ENCODE measurements at places on chromosomes 2 and 18. TPM values are rescaled to one million over a fixed set of nuclear protein-coding genes. Genes with fewer than 3 reads are reported as not detected.

- no peak for DNase-seq
These were observed 124.1 kb upstream of the FIGN start for GRCh38 chr2:163859951-163860350.

DNA sequence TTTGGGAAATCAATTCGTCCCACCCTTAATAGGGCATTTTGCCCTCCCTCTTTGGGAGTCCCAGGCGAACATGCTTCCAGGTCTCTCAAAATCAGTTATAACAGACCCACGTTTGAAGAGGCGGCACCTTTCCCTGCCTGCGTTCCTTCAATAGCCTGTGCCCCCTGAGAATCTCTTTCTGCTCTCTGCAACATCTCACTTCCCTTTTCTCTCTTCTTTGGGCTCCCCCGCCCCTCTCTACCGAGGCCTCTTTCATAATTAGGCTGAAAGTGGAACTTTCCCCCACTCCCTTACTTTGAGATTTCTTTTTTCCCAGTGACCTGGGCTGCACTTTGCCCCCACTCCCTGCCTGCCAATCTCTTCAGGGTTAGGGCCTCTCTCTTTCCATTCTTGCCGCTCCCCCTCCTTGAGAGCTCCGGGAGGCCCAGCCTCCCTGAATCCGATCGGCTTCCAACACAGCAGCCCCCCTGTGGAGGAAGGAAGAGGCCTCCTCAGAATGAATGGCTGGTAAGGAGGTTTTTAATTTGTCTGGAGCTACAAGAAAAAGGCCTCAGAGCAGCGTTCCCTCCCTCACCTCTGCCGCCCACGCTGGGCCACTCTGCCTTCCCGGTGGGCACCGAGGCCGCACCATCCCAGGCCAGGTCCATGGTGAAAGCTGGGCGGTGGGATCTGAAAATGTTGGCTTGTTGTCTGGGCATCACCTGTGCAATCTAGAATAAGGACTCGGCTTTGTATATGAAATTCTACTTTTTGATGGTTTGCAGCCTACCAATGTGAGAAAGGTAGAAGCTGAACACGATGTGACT, 162.6 kb upstream of the SIX3 start:
- DNase-seq: peak; percentile 12

GRCh38 chr2:133417415-133417814, 150.8 kb downstream of the NCKAP5 start:
- no peak for DNase-seq

DNA sequence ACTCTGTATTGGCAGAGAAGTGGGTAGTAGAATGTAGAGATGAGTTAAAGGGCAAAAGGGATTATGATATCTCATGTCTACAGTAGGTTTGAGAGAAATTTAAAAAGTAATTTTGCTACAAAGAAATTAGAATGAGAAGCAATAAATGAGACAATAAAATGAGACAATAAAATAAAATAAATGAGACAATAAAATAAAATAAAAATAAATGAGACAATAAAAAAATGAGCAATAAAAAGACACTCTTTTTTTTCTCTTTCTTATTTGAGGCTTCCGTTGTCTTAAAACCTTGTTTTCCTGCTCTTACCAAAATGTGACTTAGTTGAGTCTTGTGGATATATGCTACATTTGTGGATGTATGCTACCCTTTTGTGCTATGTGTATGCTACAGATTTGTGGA, 615.4 kb upstream of the PKDCC start:
- DNase-seq: no peak

DNA sequence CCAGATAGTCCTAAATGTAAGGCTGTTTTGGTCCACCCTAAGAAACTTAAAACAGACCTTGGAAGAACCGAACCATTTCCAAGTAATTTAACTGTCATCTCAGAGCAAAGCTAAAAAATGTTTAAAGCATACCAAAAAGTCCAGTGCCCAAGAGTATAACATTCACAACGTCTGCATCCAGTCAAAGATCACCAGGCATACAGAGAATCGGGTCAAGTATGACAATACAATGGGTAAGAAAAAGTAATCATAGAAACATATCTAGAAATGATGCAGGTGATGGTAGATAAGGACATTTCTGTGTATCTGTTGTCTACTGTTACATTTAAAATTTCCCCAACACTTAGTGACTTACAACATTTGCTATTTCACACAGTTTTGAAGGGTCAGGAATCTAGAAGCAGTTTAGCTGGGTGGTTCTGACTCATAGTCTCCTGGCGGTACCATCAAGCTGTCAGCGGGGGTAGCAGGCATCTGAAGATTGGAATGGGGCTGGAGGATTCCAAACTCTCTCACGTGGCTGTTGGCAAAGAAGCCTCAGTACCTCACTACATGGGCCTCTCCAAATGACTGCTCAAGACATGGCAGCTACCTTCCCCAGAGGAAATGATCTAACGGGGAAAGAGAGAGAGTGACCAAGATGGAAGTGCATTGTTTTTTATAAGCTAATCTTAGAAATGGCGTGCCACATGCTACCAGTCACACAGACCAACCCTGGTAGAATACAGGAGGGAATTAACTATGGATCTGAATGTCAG, 36.6 kb upstream of the DYNC2LI1 start:
- DNase-seq: no peak

DNA sequence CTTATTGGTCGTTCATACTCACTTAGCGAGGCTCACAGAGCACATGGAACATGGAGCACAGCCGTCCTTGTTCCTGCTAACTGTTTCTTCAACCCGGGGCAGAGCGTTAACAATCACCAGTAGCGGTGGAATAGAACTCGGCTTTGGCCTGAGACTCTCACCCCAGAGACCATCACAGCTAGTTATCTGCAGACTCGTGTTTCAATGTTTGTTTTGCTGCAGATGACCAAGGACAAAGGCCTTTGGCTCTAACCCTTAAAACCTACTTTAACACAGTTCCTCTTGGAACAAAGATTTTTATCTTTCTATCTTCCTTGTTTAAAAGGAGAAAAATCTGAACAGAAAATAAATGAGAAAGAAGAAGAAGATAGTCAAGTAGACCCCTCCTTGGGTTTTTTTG, 320.2 kb upstream of the UBE2E3 start:
- no peak for DNase-seq

DNA sequence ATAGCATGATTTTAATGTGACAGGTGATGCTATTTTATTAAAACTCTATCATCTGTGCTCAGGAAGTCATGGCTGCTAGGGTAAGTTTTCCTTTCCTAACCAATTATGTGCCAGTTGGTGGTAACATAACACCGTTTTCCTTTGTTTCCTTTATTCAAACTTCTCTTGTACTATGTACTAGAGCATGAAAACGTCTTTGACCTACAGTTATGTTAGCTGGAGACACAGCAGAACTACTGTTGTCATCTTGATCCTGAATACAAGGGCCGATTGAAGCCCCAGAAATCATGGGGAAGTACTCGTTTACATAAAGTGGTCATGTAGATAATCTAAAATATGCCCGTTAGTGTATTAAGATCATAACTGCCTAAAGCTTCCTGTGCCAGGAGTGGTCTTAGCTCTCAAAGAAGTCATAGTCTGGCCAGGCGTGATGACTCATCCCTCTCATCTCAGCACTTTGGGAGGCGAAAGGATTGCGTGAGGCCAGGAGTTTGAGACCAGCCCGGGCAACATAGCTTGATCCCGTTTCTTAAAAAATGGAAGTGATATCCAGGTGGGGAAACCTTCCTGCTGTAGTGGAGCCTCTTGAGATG, 20.5 kb downstream of the NEDD4L start:
- no peak for DNase-seq

FN1 gene
- total RNA-seq: 8.8 TPM

CASP8 gene
- total RNA-seq: 83.7 TPM

AGXT gene
- not detected for total RNA-seq

IL37 gene
- total RNA-seq: not detected

MAB21L4 gene
- total RNA-seq: not detected

PMAIP1 gene
- 76.0 TPM for total RNA-seq

Data from natural killer cell treated with Interleukin-12 subunit alpha and Interleukin-12 subunit beta and Interleukin-15 and Interleukin-18, amount 100 ng/mL, for 72 hours (primary cell).